ENCODE measurements at places on chromosomes 11 and 22.

- DNase-seq, result no peak
These were observed 26.6 kb upstream of the MYRF start for GRCh38 chr11:61725781-61726231.

DNA sequence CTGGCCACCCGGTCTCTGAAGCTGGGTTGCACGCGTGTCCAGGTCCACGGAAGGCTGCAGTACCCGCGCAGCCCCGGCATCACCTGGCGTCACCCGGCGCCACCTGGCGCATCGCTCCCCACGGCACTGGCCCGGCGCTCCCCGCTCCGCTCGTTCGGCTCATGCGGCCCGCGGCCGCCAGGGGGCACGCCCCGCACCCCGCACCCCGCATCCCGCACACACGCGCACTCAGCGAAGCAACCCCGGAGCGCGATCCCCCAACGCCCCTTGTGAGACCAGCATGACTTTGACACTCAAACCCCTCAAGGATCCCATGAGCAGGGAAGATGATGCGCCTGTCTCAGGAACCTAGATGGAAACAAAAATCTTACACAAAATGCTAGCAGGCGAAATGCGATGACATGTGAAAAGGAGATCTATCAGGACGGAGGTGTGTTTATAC, 11.9 kb downstream of the B3GNT6 start:
- DNase-seq, result no peak

GRCh38 chr11:108206171-108206570, 16.3 kb downstream of the NPAT start:
- no peak for DNase-seq

- DNase-seq, result no peak
These were observed 209.8 kb upstream of the MTNR1B start for GRCh38 chr11:92759571-92760214.

DNA sequence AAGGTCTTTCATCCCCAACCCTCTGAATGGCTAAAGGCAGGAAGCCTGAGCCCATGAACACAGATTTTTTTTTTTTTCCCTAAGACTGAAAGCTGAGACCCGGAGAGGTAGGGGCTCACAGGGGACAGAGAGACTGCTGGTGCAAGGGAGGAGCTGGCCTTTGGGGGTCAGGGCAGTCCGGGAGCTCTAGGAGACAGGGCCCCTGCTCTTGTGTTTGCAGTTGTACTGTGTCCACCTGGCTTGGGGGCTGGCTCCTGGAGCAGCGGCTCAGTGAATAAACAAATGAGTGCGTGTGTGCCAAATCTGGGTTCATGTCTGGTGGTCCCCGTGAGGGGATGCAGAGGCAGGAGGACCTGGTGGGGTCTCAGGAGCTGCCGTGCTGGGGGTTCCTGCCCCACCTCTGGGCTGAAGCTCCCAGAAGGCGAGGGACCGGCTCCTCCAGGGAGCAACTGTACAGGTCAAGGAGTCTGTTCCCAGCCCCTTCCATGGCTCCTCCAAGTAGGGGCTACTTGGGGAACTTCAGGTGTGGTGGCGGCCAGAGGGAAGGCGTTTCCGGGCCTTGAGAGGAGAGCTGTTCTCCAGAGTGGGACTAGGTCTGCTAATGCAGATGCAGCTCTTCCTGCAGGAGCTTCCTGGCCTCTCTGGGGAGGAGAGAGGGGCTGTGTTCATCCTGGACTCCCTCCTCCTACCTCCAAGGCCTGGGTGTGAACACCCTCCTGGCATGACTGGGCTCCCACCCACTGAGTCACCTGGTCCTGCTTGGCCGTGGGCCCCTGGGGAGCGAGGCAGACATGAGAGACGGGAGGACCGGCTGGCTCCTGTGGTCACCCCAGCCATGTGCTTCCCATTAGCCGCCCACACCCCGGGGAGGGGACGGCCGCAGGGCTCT, 57.6 kb downstream of the FBXO7 start:
- no peak for DNase-seq

- DNase-seq, result no peak
These were observed 777 bp upstream of the MICAL3 start for GRCh38 chr22:18024956-18025720.

DNA sequence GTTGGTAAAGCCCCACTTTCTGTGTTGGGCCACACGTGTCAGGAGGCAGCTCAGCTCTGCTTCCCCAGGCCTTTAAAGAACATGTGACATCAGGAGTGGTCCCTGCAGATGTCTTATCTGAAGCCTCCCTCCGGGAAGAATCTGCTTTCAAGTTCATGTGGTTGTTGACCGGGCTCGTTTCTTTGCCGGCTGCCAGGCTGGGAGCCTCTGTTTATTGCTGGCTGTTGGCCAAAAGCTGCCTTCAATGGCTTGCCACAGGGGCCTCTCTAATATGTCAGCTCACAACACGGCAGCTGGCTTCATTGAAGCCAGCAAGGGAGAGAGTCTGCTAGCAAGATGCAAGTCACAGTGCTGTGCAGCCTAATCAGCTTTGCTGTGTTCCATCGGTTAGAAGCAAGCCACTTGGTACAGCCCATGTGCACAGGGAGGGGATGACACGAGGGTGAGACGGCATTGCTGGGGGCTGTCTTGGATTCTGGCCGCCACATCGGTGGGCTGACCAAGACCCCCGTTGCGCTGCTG, 14.6 kb downstream of the MRGPRF start:
- DNase-seq, result no peak

DNA sequence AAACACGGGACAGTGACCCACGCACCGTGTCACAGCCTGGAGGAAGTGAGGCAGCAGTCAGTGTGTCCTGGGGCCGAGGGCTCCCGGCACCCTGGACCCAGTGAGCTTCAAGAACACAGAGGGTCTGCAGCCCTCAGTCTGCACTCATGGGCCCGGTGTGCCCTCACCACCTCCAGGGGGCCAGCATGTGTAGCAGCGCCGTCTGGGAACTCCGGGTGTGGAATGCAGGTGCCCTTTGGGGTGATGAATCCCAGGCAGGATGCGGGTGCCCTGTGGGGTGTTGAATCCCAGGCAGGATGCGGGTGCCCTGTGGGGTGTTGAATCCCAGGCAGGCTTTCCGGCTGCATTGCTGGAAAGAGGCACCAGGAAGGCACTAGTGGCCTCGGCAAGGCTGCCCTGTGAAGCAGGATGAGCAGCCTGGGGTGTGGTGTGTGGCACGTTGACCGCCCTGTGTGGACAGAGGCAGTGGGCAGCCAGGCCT, 1399.9 kb downstream of the BRD1 start:
- no peak for DNase-seq

DNA sequence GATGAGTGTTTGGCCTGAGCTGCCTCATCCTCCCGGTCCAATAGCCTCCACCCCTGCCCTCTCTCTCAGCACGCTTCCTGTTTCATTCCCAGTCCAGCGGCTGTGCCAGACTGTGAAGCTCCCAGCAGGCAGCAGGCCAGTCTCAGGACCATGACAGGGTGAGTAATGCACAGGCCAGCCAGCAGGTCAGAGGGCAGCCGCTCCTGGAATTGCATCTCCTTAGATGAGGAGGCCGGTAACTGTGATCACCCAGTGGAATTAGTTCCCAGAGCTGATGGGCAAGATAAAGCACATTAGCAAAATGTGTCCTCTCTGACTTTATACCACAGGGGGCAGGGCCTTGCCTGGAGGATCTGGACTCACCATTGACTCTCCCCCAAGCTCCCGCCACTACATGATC, 251.2 kb downstream of the ETS1 start:
- no peak for DNase-seq

DNA sequence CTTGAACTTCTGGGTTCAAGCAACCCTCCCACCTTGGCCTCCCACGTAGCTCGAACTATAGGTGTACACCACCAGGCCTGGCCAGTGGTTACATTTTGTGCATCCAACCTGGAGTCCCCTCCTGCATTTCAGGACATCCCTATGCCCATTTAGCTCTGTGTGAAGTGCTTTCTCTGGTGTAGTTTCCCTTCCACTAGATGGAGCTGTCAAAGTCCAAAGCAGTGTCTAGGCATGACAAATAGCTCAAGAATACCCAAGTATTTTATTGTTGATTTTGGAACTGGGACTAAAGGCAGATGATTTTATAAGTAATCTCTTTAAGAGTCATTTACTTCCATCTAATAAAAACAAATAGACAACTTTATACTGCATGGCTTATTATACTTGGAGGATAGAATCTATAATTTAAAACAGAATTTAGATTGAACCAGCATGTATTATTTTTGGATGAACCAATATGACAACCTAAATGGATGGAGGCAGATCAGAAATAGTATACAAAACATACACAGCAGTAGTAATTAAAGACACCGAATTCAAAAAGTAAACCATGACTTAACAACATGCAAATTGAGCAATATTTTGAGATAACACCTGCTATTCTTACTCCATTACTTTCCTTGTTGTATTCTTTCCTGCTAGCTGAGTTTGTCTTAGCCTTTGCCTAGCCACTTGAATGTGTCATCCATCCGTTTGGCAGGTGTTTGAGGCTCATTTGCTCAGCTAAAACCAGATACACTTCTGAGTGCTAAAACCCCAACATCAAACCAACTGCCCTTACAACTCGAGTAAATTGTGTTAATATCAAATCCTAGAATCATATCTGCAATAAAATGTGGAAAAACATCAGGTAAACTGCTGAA, 37.7 kb downstream of the EIF4ENIF1 start:
- DNase-seq, result no peak

DNA sequence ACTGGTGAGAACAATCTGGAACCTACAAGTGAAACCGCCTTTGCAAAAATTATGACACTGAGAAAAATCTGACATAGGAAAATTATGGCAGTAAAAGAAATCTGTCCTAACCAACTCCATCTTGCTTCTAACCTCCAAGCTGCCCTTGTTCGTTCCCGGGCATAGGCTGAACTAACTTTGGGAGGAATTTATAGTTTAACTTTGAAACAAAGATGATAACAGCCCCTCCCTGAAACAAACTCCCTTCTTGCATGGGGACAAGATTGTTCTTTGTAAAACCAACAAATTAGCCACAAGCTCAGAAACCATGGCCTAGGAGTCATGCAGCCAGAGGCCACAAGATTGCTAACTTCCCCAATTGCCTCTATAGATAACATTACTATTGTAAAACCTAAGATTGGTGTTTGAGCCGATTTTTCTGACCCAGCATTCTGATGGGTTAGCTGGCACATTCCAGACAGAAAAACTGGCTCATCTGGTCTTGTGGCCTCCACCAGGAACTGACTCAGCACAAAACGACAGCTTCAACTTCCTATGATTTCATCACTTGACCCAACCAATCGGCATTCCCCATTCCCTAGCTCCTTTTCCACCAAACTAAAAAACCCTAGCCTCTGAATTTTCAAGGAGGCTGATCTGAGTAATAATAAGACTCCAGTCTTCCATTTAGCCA, 3.6 kb upstream of the CCDC81 start:
- no peak for DNase-seq

- DNase-seq, result no peak
These were observed 705 bp downstream of the BBOX1 start for GRCh38 chr11:27041141-27041899.

DNA sequence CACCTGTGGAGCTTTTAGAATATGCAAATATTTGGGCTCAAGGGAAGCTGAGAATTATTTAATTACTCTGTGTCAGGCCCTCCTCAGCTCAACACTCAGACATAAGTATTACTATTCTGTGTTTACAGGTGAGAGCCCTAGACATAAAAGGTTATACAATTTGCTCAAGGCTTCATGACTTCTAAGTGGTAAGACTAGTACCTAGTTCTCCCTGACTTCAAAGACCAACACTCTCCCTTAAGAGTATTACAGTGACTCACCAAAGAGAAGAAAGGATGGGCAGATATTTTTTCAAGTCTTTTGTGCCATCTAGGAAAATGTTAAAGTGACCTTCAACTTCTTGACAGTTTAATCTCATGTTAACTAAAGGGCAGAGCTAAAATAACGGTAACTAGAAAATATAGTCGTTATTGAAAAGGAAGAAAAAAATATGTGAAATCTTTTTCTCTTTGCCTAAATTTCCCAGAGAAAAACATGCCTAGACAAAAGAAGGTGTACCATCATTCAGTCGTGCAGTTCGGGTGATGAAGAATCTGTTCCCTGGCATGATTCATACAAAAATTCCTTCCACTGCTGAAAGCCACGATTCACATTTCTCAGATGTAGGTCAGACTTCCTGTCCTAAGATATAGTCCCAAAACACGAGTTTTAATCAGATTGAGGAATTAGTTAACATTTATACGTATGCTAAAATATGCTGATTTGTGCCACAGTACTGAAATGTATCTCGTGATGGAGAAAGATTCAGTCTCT, 849.1 kb upstream of the API5 start:
- DNase-seq, result no peak

- no peak for DNase-seq
These were observed 415.7 kb downstream of the SOX6 start for GRCh38 chr11:15940462-15941205.

GRCh38 chr11:13210424-13210823, 67.2 kb upstream of the BMAL1 start:
- no peak for DNase-seq

Data from stimulated activated CD8-positive, alpha-beta memory T cell treated with anti-CD3 and anti-CD28 coated beads, Interleukin-2, amount 100 ng/mL, for 48 hours (primary cell).